ENCODE measurements at places on chromosomes 2 and 18.

DNA sequence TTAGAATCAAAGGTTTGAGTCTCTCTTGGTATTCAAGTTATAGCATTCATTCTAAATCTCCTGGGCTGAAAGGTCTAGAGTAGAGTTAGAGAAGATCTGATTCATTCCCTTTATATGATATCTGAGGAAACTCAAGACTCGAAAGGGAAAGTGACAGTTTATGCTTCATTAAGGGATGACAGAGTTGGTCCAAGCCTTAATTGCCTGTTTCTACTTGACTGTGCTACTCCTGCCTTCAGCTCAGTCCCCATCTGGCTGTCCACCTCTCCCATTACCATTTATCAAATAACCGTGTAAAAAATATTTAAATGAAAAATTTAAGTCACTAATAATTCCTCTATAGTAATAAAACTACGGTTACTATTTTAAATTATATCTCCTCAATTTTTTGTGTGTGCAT lies 537.1 kb upstream of the MEX3C start:
- no peak for DNase-seq

DNA sequence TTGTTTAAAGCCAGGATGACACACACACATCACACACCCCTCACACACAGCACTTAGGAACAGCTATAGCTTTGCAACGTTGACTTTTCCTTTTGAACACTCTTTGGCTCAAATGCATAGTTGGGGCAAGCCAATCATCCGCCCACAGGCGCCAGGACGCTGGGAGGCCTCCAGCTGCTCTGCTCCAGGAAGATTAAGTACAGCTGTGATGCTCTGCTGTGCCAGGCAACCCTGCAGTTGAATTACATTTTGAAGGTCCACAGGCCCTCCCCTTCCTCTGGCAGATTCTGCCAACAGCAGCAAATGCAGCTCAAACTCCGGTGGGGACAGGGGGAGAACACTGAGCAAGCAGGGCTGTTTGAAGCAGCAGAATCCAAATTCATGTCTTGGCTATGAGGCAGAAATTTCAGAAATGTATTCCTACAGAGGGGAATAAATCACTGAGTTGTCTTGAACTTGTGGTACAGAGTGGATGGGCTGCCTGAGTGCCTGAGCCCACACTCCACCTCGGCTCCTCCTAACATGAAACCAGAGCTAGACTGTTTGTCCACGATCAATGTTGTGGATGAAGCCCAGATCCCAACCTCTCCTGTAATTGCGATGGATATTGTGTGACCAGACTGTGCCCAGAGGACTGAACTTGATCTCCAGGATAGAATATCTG lies 86.5 kb upstream of the PPP1CB start:
- DNase-seq, result peak; percentile 87

DNA sequence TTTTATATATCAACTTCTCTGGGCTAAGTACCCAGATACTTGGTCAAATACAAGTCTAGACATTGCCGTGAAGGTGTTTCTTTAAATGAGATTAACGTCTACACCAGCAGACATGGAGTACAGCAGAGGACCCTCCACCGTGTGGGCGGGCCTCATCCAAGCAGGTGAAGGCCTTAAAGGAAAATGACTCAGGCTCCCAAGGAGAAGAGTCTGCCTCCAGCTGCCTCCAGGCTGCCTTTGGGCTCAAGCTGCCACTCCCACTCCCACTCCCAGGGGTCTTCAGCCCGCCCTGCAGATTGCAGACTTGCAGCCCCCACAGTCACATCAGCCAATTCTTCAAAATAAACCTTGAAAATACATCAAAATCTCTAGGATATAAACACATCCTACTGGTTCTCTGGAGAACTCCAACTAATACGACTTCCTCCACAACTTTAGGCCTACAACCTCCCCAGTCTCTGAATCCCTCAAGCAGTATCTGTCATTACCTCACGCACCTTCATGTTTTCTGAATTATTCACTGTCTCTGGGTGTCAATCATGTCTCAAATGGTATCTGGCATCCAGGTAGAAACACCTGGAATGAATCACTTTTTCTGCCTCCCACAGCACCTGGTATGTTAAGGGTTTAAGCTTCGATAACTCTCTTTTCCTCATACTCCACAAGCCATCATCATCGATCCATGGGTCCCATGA lies 6.9 kb downstream of the ITGB1BP1 start:
- no peak for DNase-seq

DNA sequence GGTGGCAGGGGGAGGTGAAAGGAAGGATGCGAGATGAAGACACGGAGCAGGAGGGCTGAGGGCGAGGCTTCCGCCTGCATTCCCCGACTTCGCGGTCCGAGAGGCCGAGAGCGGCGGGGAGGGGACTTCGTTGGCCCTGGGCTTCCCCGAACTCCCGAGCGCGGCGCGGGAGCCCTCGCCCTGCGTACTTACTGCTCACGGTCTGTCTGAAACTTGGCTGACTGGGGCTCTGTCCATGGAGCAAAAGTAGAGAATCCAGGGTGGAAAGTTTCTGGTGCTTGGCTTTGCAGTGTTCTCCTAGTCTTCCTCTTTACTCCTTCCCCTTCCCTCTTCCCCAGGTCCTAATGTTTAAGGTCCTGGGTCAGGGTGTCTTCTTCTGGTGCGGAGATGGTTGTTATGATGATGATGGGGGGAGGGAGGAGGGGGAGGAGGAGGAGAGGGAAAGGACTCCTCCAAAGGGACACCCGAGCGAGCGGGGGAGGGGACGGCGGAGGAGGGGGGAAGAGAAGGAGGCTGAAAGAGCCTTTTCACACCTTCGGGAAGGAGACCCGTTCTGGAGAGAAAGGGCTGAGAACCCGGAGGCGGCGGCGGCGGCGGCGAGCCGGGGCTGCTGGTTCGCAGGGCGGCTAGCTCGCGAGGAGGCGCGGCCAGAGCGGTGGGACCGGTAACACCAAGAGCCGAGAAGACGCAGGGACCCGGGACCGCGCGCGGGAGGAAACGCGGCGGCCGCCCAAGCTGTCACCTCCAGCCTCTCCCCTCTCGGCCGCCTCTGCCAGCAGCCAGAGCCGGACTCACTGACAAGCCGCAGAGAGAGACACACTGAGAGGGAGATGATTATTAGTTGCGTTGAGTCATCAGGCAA lies at the start of gene SATB2:
Gene SATB2, minus strand, starts transcription at position 793 of the 862 bp plus-strand sequence. CDS start 1,902 bp downstream, outside the sequence.
- peak; percentile 63 for DNase-seq

GRCh38 chr18:77985526-77986281 lies 736.1 kb downstream of the GALR1 start:
- no peak for DNase-seq

DNA sequence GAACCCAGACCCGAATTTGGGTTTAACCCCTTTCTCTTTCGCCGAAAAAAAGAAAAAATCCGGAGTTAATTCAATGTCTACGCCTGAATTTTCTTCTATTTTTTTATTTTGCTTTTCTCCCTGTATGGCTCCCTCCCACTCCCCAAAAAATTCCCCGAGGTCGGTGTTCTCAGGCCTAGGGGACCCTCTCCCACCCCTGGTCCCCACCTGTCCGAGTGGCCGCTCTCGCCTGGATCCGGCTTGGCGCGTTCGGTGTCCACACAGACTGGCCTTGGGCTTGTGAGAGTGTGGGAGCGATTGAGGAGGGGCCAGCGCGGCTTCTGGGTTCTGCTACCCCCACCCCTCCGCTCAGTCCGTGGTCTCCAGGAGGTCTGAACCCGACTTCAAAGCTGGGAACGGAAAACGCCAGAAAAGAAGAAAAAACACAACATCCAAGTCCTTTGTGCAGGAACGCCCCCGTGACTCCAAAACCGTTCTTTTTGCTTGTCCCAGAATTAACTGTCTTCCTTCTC lies 5.7 kb upstream of the EN1 start:
- DNase-seq, result no peak

- DNase-seq, result no peak
These were observed 646.7 kb upstream of the ZNF804A start for GRCh38 chr2:183951630-183952029.

DNA sequence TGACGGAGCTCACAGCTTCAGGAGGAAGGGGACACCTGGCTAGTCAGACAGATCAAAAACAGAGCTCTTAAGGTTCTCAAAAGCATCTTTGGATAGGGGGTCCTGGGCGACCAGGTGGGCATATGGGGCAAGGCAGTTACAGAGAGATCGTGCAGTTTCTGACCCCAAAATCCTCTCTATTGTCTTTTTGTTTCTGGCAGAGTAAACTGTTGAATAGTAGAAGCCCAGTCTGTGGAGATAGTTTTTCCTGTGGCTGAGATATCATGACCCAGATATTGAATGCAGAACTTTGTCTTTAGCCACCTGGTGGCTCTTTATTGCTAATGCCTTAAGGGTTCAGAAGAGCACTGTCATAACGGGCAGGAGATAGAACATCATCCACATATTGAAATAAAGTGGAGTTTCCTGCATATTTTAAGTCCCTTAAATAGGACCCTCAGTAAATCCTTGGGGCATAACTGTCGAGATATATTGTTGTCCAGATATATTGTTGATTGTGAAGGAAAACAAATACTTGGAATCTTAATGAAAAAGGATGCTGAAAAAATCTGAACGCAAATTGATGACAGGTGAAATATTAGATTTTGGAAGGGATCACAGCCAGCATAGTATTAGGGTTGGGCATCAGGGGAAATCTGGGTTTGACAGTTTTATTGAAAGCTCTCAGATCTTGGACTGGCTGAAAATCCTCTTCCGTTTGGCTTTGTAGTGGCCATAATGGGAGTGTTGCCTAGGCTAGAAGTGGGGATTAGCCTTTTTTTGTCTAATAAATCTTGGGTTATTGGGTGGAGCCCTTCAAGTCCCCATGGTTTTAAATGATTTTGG lies 14.1 kb upstream of the ZDBF2 start:
- DNase-seq, result peak; percentile 37

Data from fibroblast of gingiva (primary cell).